RWPE1 (cell line): ENCODE measurements at places on chromosomes 11 and 22.

GRCh38 chr11:120385110-120385509 lies 48.9 kb downstream of the ARHGEF12 start:
- no peak for DNase-seq

- peak; percentile 17 for DNase-seq
These were observed 420 bp upstream of the TRIM44 start for GRCh38 chr11:35662061-35662648.

- DNase-seq, result no peak
These were observed 252.8 kb upstream of the PLET1 start for GRCh38 chr11:112513417-112513816.

DNA sequence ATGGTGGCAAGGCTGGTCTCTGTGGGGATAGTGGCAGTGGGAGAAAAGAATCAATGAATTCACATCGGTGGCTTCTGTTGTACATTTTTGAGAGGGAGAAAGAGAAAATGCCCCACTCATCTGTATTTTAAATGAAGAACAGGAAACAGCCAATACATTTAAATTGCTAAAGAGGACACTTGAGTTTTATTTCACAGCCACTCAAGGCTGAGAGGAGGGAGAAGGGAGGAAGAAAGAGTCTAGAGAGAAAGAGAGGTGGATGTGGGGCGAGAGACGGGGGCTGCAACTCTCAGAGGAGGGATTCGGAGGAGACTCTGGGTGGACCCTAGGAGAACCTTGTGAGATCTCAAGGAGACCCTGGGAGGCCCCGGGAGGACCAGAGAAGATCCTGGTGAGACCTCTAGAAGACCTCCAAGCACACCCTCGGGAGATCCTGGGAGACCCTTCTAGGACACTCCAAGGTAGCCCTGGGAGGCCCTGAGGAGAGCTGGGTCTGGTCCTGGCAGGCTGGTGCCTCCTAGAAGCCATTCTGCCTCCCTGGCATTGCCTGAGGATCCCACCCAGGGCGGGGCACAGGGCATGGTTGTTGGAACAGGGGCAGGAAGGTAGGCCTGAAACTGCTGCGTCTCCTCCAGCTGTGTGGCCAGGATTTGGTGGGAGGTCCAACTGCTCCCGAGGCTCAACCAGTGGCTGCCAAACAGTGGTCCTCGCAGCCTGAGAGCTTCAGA lies 91.0 kb upstream of the SHISAL1 start:
- no peak for DNase-seq

GRCh38 chr11:120219938-120220746 lies 9.3 kb downstream of the OAF start:
- no peak for DNase-seq

- no peak for DNase-seq
These were observed 127.4 kb downstream of the TTC17 start for GRCh38 chr11:43486141-43486540.

GRCh38 chr11:71279916-71280645 lies 27.7 kb upstream of the SHANK2 start:
- DNase-seq, result no peak

DNA sequence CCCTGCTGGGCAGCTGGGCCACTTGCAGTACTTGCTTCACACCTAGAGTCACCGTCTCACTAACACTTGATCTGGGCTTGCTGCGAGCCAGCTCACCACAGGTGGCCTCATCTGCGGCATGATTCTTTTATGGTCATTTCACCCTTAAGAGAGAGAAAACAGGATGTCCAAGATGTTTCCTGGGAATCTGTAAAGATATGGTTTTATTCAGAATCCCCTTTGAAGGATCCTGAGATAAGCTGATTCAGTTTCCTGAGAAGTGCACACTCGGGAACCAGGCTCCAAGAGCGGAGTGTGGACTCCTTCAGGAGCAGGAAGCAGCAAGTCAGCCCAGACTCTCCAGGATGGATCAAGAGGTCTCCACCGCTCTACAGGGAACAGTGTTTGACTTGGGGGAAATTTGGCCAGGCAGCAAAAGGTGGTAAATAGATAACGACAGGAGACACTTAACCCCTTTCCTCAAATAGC lies 21.8 kb upstream of the TP53AIP1 start:
- DNase-seq, result no peak

GRCh38 chr11:110793556-110793955 lies 81.3 kb upstream of the ARHGAP20 start:
- no peak for DNase-seq

- DNase-seq, result peak; percentile 37
These were observed 2.9 kb upstream of the SGSM1 start for GRCh38 chr22:24803064-24803542.

- DNase-seq, result no peak
These were observed 4.5 kb upstream of the RFPL1 start for GRCh38 chr22:29433856-29434255.

GRCh38 chr11:109697140-109697843 lies 275.3 kb downstream of the C11orf87 start:
- peak; percentile 13 for DNase-seq

- no peak for DNase-seq
These were observed 5.3 kb upstream of the ABCC8 start for GRCh38 chr11:17481905-17482304.

DNA sequence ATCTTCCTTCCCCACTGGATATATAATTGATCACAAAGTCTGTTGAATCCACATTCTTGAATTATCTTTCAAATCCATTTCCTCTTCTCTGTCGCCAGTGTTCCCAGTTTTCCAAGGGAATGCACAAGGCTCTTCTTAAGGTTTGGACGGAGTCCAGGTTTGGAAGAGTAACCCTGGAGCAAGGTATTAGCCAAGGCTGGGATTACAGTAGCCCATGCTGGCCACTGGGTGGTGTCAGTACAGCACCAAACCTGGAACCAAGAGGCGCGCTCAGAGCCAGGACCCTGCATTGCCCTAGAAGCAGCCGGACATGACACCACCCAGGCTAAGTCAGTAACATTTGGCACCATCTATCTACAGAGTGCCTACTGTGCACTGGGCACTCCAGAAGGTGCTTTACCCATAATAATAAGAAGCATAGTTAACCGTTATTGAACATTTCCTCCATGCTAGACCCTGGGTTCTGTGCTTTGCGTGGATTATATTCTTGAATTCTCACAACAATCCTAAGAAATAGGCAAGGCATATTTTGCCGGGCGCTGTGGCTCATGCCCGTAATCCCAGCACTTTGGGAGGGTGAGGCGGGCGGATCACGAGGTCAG lies 48.0 kb upstream of the CLPB start:
- DNase-seq, result peak; percentile 87

- DNase-seq, result peak; percentile 54
These were observed 1.4 kb downstream of the B3GNT6 start for GRCh38 chr11:77035580-77035979.

- DNase-seq, result no peak
These were observed 26.5 kb downstream of the LHFPL7 start for GRCh38 chr22:24920029-24920428.

- DNase-seq, result peak; percentile 28
These were observed 839 bp downstream of the CBY1 start for GRCh38 chr22:38657045-38657909.

- no peak for DNase-seq
These were observed 153.2 kb upstream of the E2F8 start for GRCh38 chr11:19393941-19394340.

- no peak for DNase-seq
These were observed 83.6 kb upstream of the CRTAM start for GRCh38 chr11:122754553-122755322.

- DNase-seq, result no peak
These were observed 215.7 kb upstream of the FOLH1 start for GRCh38 chr11:49424136-49424535.

DNA sequence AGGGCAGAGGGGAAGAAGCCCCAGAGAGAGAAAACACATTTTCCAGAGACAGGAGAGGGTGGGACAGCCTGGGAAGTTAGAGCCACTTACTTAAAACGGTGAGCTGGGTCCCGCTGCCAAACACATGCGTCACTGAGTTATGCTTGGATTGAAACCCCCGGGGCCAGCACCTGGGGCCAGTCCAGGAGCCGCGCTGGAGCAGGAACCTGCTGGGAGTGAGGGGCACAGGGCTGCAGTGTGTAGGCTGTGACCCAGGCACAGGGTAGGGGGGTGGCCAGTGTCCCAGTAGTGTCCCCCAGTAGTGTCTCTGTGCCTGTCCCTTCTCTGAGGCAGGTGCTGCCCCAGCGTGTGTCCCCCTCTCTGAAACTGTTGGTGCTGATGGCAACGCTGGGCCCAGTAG lies 5.2 kb downstream of the IGLL1 start:
- DNase-seq, result no peak
